ENCODE measurements at places on chromosomes 13 and 19.

GRCh38 chr19:41695745-41696144 is 7.7 kb upstream of the CEACAM7 start:
- DNase-seq: no peak

GRCh38 chr19:8307400-8307964 is 676 bp downstream of the CD320 start:
- DNase-seq: no peak

- DNase-seq: no peak
These were observed 61.9 kb downstream of the TNFRSF19 start for GRCh38 chr13:23632048-23632582.

DNA sequence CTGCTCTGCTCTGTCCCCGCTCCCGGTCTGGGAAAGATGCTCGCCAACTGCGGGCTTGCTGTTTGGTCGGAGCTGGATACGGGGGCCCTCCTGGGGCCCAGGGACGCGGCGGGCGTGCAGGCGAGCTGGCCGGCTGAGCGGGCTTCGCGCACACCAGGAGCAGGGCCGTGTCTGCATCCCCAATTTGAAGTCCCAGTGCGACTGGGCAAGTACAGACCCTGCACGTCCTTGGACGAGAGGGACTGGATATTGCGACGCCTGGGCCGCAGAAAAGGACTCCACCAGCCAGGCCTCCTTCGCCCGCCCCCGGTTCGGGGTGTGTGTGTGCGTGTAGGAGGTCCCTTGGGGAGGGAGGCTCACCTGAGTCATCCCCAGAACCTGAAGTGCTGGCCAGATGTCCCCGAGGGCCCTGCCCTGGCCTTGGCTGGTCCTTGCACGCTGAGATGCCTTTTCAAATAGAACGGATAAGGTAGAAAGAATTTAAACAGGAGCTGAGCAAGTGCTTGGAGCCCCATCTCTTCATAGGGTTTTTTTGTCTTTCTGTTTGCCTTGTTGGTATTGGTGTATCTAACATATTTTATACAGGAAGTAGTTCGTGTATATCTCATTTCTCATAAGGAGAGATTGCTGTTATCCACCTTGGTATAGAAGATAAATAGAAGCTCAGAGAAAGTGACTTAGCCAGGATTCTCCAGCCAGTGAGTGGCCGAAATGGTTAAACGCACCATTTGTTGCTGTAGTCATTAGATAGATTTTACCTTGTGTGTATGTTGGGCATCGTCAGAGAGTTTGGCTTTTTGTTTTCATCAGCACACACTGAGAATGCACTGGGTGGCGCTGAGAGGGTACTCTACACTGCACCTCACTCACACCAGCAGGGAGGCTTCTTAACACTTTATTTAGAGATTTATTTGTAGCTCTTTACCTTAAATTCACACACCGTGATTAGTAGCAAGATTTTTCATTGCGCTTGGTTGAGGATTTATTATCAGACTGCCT is 1.1 kb downstream of the NAXD start:
- DNase-seq: peak; percentile 39

GRCh38 chr19:1469255-1470054 is 9.6 kb downstream of the C19orf25 start:
- no peak for DNase-seq

DNA sequence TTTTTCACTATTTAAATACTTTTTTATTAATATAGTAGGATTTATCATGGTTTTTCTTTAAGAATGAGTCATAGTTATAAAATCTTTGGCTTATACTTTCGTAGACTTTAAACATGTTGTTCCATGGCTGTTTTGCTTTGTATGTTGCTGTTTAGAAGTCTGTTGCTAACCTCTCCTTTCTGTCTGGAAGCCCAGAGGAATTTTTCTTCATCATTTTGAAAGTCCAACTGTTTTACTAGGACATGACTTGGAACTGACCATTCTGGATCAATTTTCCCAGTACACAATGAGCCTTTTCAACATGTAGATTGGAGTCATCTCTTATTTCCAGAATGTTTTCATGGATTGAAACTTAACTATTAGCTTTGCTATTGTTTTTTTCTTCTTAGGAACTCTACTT is 7.9 kb downstream of the CAB39L start:
- DNase-seq: no peak

DNA sequence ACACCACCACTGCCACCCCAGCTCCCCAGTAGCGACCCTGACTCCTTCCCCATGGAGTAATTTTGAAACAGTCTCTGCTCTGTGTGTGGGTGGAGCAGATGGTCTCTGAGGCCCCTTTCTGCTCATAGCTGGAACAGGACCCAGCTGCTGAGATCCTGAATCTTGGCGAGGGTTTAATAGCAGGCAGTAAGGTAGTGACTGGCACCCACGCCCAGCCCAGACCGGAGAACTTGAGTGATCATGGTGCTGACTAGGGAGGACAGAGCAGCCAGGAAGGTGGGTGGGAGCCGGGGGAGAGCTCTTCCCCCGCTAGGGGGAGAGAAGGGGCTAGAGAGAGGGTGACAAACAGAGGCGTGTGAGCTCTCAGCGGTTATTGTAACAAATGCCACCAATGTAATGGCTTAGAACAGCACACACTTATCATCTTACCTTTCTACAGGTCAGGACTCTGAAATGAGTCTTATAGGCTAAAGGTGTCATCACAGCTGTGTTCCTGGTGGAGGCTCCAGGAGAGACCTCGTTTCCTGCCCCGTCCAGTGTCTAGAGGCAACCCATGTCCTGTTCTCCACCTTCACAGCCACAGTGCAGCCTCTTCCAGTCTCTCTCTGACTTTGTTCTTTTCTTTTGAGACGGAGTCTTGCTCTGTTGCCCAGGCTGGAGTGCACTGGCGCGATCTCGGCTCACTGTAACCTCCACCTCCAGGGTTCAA is 7.2 kb upstream of the ACER1 start:
- no peak for DNase-seq

DNA sequence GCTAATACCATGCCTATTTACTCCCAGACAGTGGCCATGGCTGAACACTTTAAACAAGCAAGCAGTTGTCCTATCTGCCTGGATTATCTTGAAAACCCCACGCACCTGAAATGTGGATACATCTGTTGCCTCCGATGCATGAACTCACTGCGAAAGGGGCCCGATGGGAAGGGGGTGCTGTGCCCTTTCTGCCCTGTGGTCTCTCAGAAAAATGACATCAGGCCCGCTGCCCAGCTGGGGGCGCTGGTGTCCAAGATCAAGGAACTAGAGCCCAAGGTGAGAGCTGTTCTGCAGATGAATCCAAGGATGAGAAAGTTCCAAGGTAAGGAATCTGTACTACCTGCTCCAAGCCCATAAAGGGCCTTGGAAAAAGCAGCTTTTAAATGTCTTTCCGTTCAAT is 8.6 kb downstream of the RFPL4AL1 start:
- DNase-seq: no peak

GRCh38 chr19:46452186-46452585 is 19.2 kb downstream of the PNMA8A start:
- DNase-seq: no peak

GRCh38 chr13:31878495-31878894 is 139.2 kb downstream of the RXFP2 start:
- DNase-seq: no peak

- DNase-seq: peak; percentile 67
These were observed 27.9 kb upstream of the ONECUT3 start for GRCh38 chr19:1725100-1726064.

DNA sequence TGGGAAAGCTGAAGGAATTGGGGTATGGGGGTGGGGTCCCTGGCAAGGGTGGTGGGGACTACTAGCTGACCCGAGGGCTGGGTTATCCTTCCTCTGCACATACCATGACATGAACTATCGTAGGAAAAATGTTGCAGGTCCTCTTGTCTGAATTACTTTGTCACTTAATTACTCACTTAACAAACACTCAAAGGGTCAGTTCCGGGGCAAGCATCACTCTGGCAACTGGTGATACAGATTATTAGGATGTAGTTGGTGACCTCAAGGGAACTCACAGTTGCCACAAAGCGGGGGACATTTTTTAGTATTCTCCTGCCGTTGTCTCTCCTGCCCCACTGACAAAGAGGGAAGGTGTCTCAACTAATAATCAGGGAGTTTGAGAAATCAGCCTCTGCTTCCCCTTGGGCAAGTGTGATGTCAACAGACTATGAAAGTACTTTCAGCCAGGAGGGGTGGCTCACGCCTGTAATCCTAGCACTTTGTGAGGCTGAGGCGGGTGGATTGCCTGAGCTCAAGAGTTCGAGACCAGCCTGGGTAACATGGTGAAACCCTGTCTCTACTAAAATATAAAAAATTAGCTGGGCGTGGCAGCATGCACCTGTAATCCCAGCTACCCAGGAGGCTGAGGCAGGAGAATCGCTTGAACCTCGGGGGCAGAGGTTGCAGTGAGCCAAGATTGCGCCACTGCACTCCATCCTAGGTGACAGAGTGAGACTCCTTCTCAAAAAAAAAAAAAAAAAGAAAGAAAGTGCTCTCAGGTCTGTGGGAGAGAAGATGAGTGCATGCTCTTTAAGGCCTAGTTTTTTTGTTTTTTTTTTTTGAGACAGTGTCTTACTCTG is 10.3 kb downstream of the DNAJB1 start:
- no peak for DNase-seq

DNA sequence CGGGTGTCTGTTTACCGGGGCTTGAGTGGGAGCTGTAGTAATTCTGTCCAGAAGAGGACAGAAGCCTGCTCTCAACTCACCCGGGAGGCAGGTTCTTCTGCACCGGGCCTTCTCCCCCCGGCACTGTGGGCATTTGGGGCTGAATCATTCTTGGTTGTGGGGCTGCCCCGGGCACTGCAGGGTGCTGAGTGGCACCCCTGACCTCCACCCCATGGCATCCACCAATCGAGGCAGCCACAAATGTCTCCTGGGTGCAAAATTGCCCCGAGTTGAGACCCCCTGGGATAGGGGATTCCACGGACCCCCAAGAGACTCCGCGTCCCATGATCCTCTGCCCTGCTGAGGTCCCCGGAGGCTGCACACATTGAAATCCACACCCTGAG is 68.8 kb downstream of the GNG7 start:
- no peak for DNase-seq

DNA sequence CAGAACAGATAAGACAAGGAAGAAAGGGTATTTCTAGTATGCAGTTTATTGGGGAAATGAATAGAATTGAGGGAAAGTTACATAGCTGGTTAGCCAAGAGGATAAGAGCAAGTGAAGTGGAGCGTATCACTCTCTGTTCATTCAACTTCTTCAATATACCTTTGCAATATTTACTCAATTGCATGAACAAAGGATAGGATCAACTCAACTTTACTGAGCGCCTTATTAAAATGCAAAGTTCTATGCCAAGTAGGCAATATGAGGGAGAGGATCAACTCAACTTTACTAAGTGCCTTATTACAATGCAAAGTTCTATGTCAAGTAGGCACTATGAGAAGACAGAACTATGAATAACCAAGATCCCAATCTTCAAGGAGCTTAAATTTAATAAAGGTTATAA is 43.9 kb downstream of the ZC3H13 start:
- no peak for DNase-seq

DNA sequence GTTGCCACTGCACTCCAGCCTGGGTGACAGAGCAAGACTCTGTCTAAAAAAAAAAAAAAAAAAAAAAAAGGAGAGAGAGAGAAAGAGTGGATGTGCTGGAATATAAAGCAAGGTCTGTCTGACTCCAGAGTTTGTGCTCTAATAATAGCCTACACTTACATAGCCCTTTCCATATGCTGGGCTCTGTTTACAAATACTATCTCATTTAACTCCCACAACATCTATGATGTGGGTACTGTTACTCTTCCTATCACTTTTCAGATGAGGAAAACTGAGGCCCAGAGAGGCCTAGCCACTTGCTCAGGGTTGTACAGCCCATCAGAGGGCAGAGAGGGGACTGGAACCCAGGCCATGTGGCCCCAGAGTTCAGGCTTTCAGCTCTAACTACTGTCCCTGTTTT is 15.9 kb upstream of the PAK4 start:
- DNase-seq: no peak

DNA sequence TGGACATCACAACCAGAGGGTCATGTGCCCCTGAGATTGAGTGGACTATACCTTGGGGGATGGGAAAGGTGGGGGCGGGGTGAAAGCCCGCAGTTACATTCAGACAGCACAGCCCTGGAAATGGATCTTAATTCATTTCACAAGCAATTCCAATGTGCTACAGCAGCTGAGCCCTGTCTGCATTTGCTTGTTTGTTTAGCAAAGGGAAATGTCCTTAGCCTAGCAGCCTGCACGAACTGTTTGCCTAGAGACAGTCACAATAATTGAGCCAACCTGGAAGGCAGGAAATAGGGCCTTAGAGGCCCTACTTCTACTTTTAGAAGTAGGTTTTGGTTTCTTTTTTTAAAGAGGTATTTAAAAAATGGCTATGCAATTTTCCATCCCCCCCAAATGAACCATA is 177.3 kb upstream of the KL start:
- DNase-seq: no peak

GRCh38 chr19:42857544-42857867 is 22.0 kb downstream of the PSG1 start:
- no peak for DNase-seq

- DNase-seq: peak; percentile 7
These were observed 6.5 kb upstream of the MZF1 start for GRCh38 chr19:58579473-58580142.

DNA sequence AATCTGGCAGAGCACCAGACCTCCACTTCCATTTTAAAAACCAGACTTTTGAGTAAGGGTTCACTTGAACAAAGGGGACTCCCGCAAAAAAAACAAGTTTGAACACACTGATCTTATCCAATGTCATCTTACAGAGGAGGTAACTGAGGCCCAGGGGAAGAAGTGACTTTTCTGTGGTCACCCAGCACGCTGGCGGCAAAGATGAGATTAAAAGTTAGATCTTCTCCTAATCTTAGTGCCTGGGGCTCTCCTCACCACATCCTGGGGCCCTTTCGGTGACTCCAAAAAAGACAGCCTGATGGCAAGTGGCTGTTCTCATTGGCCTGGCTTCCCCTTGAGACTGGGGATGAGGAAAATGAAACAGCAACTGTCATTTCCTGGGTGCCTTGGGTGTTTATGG is 101.8 kb upstream of the ZNF98 start:
- DNase-seq: no peak

- DNase-seq: no peak
These were observed 302.8 kb downstream of the EFNB2 start for GRCh38 chr13:106232681-106233080.

GRCh38 chr13:40546047-40546446 is 120.4 kb downstream of the FOXO1 start:
- no peak for DNase-seq

GRCh38 chr19:44367024-44367423 is 10.5 kb upstream of the ZNF112 start:
- no peak for DNase-seq

- no peak for DNase-seq
These were observed 64.2 kb upstream of the ATP12A start for GRCh38 chr13:24615911-24616472.

- DNase-seq: peak; percentile 65
These were observed 19.2 kb downstream of the RCN3 start for GRCh38 chr19:49546825-49547565.
